NCI-H748 treated with DMSO at 0.1 percent for 48 hours (cell line): ENCODE measurements at places on chromosomes 7 and 10.

DNA sequence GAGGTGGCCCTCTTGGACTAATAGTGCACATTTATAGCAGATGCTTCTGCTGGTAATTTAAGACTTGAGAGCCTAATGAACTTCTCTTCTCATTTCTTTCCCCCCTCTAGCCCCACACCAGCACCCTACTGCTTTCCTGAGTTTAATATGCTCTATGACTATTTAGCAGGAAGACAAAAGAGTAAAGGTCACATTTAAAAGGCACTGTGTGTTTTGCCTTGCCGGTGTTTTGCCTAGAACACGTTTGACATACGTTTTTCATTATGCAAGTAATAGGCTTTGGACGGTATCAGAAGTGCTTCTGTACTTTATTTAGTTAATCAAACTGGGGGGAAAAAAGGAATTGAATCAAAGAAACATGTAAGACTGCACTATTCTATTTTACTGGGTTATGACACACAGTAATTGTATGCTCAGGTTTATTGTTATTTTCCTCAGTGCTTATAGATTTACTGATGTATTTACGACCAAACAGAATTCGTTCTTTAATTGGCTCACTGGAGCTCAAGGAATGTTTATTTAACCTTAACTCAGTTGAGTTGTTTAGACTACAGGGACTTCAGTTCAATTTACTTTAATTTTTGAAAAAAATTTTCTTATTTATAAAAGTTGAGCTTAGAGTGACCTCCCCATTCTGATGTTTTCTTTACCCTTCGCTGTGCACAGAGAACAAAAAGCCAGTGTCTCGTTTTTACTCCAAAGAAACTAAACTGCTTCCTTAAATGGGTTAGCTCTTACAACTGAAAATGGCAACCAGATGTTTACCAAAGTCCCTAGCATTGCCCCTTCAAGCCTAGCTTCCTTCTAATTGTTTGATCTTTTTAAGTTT, 35.4 kb downstream of the CPED1 start:
- no peak for DNase-seq

DNA sequence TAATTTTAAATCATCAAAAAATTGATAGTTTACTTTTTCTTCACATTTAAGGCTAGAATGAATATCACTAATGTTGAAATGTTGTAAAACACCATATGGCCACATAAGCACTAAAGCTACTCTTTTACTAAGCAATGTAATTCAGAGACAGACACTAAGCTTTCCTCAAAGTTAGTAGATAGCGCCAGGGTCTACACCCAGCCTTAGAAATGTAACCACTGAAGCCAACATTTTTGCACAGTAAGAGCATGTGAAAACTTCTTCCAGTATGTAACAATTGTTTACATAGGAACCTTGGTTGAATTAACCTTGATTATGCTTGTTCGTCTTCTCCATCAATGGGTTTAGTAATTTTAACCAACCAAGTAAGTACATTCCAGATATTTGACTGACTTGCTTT, 28.4 kb upstream of the PRKG1 start:
- DNase-seq = no peak

GRCh38 chr10:47384148-47384921, at the start of gene ZNF488:
ZNF488 (minus strand) TSS chr10:47384293; CDS start chr10:47368829, 15,464 bp downstream.
- peak; percentile 60 for DNase-seq

DNA sequence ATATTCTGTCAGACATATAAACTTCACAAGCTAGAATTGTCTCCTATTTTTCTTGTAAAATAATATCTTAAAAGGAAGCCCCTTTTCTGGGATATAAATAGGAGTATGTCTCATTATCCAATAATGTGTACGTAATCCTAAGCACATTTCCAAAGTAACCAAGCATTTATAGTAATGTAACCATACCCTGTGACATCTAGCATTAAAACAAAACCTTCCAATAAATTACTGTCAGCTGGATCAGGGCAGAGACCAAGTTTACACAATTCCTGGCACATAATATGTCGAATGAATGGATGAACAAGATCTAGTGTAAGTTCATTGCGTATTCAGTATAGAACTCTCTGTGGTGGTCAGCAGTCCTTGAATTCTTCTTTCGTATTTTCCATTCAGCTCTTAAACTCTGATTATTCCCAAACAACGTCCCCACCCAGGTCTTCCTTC, 14.3 kb downstream of the CPED1 start:
- no peak for DNase-seq

DNA sequence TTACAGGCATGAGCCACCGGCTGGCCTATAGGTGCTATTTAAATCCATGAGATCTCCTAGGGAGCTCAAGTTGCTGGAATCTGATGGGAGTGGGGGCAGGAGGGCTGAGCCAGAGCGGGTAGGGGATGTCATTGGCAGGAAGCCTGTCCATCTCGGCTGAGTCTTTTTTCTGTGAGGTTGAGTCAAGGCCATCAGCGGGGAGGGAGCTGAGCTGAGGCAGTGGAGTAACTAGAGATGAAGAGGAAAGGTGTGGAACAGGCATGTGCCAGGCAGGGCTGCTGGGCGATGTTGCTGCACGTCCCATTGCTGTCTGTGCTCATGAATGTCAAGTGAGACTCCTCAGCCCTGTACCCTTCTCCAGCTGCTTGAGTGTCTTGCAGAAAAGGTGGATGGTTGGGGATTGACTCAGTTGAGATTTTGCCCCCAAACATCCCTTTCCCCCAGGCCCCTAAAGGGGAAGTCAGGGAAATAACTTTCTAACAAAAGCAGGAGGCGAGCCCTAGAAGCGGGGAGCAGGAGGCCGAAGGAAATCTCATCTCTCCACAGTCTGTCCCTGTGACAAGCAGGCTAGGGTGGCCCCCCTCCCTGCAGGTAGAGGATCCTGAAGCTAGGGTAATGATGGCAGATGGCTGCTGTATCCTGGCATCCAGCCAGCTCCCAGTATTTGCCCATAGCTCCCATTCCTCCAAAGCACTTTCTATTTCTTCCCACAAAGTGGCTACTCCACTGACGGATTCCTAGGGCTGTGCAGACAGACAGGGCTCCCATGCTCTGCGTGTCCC, 5.4 kb downstream of the ATP6V1F start:
- peak; percentile 35 for DNase-seq

DNA sequence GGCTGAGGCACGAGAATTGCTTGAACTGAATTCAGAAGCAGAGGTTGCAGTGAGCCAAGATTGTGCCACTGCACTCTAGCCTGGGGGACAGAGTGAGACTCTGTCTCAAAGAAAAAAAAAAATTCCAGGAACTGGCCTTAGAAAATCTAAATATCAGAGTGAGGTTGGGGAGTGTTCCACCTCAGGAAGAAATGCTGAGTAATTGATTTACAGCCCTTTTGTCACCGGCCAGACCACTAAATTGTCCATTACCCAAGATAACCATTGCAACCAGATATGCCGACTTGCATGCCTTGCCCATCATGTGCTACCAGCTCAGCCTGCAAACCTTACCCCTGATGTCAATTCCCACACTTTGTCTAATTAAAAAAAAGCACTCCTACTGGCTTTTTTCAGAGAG, 42.4 kb downstream of the CRCP start:
- no peak for DNase-seq

DNA sequence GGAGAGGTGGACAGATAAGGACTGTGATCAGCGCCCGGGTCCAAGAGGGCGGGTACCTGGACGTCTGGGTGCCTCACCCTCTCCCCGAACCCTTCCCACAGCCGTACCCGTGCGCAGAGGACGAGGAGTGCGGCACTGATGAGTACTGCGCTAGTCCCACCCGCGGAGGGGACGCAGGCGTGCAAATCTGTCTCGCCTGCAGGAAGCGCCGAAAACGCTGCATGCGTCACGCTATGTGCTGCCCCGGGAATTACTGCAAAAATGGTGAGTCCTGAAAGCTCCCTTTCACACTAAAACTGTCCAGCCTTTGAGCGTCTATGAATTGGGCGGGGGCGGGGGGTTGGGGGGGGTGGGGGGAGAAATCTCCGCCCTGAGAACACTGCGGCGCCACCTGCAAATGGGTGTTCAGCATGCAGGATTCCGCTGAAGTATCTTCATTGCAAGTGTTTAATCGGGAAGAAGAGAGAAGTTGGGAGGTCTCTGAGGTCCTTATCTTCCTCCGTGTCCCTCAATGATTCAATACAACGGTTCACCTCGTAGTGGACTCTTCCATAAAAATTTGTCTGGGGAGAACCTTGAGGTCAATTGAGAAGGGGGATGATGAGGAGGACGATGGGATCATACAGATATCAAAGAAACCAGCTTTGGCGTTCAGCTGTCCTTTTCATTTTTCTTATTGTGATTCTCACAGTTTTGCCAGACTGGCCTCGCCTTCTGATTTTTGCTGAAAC, 906 bp downstream of the DKK1 start:
- DNase-seq = no peak

DNA sequence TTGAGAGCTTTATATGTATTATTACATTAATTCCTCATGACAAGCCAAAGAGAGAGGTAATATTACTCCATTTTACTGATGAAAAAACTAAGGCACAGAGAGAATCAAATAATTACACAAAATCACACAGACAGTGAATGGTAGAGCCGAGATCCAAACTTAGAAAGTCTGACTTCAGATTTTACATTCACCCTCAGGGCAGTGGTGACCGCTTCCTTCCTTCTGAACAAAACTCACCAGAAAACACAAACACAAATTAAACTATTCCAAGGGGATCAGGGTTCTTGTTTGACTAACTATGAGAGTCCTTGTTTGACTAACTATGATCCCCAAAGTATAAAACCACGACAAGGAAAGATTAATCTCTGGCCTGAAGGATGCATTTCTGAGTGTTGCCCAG, 67.9 kb upstream of the PTN start:
- no peak for DNase-seq

- no peak for DNase-seq
Observed at GRCh38 chr10:34434119-34434594, 380.9 kb downstream of the PARD3 start.
